ENCODE measurements at places on chromosomes 13 and 19.

GRCh38 chr19:17766543-17767131 lies 15.4 kb downstream of the FCHO1 start:
- peaks cover 11% of the 10 kb centered on the region for H3K4me1 ChIP-seq
- H3K27me3 ChIP-seq = peaks cover 44% of the 10 kb centered on the region
- H3K4me3 ChIP-seq = peak overlapping the region; percentile 59

DNA sequence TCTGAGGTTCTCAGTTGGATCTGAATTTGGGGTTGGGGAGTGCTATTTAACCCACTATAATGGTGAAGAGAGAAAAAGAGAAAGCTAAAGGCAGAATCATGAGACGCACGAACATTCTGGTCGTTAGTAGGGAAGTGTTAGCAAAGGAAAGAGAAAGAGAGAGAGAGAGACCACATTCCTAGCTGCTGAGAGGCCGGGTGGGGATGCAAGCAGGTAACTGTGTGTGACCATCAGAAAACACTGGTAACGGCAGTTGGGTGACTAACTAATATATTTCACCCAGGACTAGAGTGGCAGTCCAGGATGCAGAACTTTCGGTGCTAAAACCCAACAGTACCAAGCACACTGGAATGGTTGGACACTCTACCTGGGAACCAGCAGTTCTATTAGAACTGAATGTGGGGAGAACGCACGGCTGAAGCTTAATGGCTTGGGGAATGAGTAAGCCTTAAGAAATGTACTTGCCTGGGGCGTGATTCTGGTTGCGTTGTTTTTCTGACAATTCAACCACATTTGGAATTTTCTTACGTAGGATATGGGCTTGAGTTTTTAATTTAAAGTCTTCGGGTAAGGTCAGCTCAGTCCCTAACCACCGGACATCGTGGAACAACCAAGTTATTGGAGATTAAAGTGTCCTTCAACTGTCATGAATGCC lies 130.2 kb downstream of the DNAJC15 start:
- peaks cover 2% of the 10 kb centered on the region for H3K27me3 ChIP-seq
- H3K4me1 ChIP-seq = peaks cover 9% of the 10 kb centered on the region
- H3K4me3 ChIP-seq = no peak overlapping the region
- no peak for DNase-seq
- no peaks in the 10 kb centered on the region for H3K36me3 ChIP-seq

DNA sequence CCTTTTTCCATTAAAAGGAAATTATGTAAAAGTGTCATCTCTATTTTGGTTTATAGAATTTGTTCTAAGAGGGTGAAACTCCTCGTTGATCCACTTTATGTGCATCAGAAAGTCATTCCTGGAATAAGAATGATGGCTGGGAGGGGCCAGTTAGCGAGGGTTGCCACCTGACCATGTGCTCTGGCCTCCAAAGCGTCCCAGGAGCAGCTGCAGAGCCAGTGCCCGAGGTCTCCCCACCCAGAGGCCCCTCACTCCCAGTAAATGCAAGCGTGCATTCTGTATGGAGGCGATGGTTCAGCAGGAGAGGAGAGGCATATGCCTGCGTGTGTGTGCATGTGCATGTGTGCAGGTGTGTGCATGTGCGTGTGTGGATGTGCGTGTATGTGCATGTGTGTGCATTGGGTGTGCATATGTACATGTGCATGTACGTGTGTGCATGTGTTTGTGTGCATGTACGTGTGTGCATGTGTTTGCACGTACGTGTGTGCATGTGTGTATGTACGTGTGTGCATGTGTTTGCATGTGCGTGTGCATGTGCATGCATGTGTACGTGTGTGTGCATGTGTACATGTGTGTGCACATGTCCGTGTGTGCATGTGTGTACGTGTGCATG lies 345.8 kb downstream of the TEX29 start:
- no peak for DNase-seq
- no peak overlapping the region for H3K4me3 ChIP-seq
- no peak overlapping the region for H3K27ac ChIP-seq
- no peaks in the 10 kb centered on the region for H3K36me3 ChIP-seq
- peaks cover 17% of the 10 kb centered on the region for H3K27me3 ChIP-seq

DNA sequence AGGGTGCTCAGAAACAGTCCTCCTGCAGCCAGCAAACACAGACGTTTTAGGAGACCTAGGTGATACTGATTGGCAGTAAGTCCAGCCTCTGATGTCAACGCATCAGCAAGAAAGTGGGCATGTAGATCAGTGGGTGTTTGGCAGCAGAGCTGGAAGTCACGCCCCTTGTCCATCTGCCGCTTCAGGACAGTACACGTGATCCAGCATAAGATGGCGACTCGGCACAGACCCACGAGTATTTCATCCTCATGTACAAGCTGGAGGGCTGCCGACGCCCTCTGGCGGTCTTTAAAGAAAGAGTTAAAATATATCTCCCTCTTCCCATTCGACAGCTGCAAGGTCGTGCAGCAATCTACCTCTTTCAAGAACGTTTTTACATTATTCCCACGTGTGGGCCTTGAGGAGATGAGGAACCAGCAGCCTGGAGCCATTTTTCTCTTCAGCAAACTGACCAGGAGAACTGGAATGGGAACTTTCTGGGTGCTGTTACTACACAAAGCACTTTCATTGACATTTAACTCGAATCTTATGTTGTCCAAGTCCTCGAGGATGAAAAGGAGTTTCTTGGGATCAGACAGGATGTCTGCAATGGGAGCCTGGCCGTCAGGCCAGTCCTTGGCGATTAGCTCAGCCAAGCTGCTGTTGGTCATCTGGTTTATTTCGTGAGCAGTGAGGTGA lies 22.3 kb downstream of the NLRP11 start:
- H3K36me3 ChIP-seq = no peaks in the 10 kb centered on the region
- no peak overlapping the region for H3K27ac ChIP-seq
- H3K4me1 ChIP-seq = no peaks in the 10 kb centered on the region
- H3K4me3 ChIP-seq = no peak overlapping the region
- DNase-seq = peak; percentile 8
